Suprapubic skin (tissue), 4 donors: ENCODE measurements at places on chromosomes 4 and X.
A peak's percentile ranks its signal among the peaks of the same experiment; 100 is the strongest.

- DNase-seq, result no peak
These were observed 6.9 kb upstream of the BBS7 start for GRCh38 chr4:121877041-121877773.

- no peak for DNase-seq
These were observed 78.7 kb downstream of the ANAPC10 start for GRCh38 chr4:145019346-145019745.

DNA sequence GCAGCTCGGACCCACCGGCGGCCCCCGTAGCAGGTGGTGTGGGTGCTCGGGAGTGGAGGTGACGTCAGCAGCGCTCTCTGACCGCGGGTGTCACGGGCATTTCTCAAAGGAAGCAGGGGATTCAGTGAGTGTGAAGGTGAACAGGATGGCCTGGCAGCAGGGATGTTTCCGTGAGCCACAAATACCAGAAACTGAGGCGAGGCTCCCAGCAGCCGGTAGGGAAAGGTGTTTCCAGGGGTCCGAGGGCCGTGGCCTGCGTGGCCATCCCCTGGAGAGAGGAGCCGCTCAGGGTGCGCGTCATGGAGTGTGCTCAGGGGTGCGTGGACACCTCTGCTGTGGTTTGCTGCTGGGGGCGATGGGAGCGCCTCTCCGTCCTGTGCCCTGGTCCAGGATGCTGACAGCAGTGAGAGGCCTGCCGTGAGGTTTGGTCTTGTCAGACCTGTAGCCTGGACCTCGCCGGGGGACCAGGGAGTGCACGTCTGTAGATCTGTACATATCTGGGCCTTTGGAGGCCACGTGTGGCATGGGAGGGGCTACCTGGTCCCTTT is 10.2 kb upstream of the HGFAC start:
- DNase-seq, result no peak

- no peak for DNase-seq
These were observed 8.7 kb downstream of the MAB21L2 start for GRCh38 chr4:150590631-150591030.

DNA sequence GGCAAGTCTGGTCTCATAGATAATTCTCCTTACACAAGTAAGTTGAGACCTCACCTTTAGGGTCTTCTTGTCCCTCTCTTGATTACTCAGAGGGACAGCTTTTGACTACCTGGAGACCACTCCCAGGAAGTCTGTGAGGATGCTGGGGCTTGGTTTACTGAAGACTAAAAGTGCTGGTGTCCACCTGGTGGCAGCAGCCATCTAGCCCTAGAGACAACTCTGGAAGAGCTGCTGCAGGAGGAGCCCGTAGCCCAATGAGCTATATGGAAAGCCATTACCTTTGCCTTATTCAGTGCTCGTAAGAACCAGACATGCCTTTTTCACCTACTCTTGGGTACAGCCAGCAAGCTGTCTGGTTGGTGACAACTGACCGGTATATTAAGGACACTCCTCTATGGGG is 7.3 kb downstream of the FGFBP2 start:
- no peak for DNase-seq

DNA sequence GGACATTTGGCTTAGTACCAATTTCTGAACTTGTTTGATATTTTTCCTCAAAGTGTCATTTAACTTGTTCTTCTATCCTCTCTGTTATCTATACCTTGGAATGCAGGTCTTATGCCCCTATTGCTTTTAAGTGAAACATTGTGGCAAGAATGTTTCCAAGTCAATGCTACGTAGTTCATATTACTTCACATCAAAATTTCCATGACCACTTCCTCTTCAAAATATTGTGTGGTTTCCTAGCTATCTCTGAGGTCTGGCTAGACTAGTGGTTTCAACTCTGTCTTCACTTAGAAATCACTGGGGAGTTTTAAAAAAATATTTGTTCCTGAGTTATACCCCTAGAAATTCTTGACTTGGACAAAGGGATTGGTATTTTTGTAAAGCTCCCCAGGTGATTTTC is 20.2 kb upstream of the RASGEF1B start:
- DNase-seq, result no peak

GRCh38 chr4:14410516-14410915 is 591.8 kb upstream of the CPEB2 start:
- DNase-seq, result no peak

DNA sequence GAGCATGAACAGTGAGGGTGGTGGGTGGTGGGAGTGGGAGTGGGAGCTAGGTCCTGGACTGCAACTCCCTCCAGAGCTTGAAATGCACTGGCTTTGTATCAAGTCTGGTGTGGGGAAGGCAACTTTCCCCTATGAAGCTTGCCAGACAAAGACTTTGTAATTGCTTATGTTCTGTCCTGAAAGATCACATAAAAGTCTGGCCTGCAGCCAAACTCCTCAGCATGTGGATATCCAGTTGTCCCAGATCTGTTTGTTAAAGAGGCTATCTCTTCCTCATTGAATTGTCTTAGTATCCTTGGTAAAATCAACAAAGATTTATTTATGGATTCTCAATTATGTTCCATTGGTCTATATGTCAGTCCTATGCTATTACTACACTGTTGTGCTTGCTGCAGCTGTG is 607.9 kb downstream of the GLUD2 start:
- DNase-seq, result no peak

DNA sequence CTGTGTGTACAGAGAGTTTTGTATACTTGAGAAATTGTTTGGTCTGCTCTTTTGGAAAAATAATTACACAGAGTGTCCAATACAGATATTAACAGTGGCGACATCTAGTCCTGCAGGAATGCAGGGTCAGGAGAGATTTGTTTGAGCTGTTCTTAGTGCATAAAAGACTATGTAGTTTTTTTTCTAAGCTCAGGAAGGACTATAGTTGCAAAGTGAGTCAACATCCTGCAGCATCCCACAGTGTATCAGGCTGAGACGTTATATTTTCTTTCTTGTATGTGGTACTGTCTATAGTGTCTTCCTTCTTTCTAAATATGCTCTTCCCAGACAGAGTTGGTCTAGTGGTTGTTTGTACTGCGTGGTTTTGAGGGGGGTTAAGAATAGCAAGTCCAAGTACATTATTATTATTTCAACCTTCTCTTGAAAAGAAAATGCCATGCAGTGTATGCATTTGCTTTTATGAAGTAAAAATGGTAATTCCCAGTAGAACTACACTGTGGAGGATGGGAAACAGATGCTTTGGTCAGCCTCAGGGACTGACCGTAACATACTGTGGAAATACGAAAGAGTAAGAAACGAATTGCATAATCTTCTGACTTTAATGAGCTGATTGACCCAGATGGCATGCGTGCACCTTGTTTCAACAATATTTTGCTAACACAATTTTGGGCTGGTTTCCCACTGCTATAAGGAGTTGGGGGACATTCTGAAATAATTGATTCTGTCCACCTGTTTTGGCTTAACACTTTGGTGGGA is 67.4 kb downstream of the DMP1 start:
- DNase-seq, result no peak

DNA sequence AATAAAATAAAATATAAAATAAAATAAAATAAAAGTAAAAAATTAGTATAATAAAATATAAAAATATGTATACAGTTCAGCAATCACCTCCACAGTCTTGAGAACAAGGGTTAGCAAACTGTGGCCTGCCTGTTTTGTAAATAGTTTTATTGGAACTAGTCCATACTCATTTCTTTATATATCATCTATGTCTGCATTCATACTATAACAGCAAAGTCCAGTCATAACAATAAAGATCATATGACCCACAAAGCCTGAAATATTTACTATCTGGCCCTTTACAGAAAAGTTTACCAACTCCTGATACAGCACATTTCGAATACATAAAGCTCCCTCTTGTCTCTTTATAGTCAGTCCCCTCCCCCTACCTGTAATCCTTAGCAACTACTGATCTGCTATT is 111.9 kb downstream of the SLC10A6 start:
- no peak for DNase-seq

DNA sequence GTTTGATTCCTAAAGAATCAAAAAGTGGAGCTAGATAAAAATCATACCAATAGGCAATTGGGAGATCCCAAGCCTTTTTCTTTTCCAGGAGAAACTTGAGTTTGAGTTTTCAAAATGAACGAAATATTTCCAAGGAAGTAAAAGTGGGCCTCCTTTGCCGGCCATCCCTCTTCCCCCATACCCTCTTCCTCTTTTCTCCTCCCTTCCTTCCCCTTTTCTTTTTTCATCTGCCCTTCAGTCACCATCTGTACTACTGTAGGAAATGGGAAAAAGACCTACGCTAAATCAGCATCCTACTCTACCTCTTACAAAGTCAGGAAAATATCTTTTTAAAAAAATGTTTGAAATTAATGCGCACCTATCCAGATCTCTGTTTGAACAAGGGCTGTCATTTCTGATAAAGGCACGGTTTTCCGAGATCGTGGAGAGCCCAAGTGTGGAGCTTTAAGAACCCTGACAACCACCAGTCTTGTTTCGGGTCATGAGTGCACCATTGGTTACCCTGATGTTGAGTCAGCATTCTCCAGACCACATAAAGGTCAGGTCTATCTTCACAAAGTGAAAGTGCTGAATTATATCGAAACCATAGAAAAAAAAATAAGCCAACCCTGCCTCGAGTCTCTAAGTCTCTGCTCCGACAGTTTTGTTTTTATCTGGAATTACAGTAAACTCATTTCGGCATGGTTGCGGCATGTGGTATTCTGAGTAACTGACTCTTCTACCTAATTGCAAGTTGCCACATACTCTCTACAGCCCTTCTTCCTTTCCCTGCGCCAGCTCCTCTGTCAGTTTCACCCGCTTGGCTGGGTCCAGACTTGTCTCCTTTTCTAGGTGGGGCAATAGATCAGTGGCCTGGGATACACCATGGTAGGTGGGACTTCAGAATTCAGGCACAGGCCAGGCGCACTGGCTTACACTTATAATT is 140.2 kb upstream of the KLF3 start:
- DNase-seq, result no peak

DNA sequence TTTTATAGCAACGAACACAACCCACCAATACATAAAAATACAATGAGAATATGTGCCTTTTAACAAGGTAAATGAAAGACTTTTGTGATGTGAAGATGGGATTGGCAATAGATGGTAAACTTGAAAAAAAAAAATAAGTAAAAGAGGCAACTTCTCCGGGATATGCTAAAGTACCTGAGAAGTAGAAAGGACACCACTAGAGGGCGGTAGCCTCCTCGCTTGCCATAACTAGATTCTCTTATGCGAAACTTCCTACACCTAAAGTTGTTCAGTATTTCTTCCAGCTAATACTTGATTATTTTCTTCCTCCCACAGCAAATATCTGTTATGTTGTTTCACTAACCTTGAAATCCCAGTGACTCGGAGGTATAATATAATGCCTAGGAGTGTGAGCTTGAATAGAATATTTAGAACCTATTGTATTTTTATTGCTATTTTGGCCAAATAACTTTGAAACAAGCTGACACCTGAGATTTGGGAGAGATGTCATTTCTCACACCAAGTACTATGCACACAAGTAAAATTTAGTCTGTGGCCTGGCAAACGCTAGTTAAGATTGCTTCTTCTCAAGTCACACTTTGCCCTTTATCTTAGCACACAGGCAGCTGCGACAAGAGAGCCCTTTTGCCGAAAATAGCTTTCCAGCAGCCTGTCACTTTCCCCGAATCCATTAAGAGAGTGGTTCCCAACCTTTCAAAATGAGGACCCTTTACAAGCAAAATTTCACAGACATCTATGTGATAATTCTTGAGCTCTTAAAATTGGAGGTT is 44.9 kb upstream of the PDLIM5 start:
- DNase-seq, result peak; percentile 75

GRCh38 chr4:108620933-108621905 is 843 bp downstream of the RPL34 start:
- DNase-seq, result no peak

GRCh38 chr4:57119054-57119651 is 9.0 kb upstream of the IGFBP7 start:
- peak; percentile 83 for DNase-seq

GRCh38 chr4:185205697-185206342 is 2.0 kb upstream of the CFAP97 start:
- DNase-seq, result no peak

DNA sequence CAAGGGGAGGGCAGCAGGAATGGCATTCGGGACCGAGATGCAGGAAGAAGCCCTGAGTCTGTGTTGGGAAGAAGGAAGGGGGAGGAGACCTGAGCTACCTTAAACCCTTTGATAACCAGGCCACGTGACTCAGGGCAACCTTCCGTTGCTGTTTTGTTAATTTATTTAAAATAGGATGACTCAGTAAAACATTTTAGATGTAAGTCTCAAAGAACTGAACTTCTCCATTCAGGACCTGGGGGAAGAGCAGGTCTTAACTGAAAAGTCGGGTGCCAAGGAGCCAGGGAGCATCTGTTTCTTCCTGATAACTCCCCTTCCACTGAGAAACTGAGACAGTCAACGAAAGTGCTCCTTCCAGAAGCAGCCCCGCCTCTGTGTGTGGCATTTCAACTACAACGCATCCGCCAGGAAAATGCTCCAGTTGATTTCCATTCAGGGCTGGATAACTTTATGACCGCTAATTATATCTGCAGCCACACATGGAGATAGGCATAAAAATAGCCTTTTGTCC is 88.0 kb downstream of the IRF2 start:
- DNase-seq, result no peak

DNA sequence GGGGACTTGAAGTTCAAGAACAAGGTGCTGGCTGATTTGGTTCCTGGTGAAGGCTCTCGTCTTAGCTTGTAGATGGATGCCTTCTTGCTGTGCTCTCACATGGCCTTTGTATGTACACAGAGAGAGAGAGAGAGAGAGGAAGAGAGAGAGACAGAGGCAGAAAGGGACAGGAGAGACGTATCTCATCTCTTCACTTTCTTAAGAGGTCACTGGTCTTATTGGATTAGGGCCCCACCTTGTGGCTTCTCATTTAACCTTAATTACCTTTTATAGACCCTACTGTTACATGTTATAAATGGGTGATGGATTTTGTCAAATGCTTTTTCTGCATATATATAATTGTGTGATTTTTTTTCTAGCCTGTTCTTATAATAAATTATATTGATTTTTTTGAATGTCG is 1444.2 kb downstream of the ADGRL3 start:
- no peak for DNase-seq

- no peak for DNase-seq
These were observed 19.3 kb downstream of the SCARB2 start for GRCh38 chr4:76194325-76194724.

DNA sequence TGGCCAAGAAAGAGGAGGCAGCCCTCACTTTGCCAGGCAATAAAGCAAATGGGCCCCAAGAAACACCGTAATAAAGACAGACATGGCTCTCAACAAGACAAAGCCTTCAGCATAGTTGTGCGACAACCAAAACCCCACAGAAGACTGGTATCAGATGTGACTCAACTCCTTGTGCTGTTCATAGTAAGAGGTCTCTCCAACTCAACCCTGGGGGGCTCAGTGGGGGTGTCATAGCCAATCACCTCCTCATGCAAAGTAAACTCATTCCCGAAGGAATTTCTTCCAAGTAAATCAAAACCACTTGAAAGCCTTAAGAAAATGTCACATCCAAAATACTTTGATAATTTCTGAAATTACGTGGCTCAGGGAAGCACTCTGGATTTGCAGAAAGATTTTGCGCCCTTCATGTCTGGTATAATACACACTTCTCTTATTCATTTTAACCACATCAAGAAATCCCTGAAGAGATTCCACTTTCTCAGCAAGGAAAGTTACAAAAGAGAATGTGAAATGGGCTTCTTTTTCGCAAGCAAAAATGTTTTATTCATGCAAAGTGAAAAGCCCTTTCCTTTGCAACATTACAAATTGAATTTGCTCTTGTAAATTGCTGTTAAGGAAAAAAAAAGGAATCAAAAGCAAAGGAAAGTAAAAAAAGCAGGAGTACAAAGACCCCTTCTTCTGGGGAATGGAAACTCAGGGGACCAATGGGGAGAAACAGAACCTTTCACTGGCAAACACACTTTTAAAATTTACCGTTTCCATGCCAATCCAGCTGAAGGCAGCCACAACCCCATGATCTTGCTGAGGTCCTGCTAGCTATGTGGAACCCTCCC is 137.4 kb downstream of the NSUN7 start:
- no peak for DNase-seq
